CD14-positive monocyte (primary cell): ENCODE measurements at places on chromosomes 1 and 21.

DNA sequence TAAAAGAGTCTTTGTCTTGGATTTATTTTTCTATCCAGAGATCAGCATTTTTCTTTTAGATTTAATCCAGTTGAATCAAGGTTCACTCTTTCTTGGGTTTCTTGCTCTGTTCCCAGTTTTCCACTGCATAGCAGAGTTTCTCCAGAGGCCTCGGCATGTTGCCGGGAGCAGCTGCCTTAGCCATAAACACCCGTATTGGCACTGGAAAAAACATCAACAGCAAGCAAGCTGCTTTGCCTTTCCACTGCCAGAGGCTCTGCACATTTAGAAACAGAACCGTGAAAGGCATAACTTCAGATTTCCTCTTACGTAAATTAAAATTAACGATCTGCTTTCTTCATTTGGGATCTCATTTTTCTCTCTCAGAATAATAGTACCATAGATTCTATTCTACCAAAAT is 181.8 kb upstream of the L1TD1 start:
- DNase-seq: no peak

DNA sequence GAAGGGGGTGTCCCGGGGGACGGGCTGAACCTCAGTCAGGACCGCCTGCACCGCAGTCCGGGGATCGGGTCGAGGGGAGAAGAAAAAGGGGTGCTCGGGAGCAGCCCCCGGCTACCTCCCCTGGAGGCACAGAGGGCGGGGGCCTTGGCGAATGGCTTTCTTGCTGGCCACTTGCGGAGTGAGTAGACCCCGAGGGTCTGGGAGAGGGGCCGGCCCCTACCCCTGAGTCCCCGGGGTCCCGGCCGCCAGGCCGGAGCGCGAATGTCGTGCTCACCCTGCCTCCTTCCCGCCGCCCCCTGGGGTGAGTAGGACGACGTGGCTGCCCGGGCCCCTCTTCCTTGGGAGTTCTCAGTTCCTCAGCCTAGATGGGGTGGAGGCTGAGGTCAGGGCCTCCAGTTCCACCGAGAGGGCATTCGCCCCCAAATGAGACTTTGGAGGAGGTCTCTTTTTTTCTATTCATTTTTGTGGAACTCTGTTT is 113.0 kb downstream of the OSBPL9 start:
- DNase-seq: peak; percentile 26

- DNase-seq: no peak
Measured at GRCh38 chr1:36924282-36924811, 110.0 kb downstream of the GRIK3 start.

DNA sequence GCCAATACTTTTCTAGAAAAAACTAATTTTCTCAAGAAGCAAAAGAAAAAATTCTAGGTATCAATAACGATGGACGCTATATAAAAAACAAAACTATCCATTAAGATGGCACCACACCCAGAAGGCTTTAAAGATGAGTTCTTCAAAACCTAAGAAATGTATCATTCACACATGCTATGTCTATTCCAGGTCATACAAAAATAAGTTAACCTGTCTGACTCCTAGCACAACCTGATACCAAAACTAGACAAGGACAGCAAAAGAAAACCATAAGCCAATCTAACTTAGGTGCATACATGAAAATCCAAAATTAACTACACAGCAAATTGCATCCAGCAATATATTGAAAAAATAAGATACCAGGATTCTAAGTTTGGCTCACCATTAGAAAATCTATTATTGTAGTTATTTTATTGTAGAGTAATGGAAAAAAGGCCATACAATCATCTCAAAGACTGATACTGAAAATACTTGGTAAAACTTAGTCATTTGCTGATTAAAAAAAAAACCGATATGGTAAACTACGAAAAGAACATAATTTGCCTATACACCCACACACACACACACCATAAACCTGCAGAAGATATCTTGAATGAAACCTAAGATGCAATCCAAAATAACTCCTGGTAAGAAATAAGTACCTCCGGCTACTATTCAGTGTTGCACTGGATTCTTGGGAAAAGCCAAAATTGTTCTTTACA is 55.0 kb downstream of the TRAF5 start:
- DNase-seq: no peak

DNA sequence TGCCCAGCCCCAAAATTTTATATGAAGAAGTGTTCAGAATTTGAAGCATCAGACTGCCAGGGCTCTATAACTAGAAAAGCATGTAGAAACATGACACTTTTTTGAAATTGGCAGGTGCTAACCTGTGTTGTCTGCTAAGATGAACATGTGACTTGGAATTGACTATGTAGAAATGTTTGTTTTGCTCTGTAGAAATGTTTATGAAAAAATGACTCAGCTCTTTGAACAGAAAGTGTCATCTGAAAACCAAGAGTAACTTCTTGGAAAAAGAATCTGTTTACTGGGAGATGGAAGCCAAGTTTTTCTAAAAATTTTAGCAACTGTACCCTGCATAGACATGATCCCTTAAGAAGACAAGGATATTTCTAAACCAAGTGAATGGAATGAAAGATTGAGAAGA is 59.2 kb downstream of the LHX9 start:
- peak; percentile 12 for DNase-seq

DNA sequence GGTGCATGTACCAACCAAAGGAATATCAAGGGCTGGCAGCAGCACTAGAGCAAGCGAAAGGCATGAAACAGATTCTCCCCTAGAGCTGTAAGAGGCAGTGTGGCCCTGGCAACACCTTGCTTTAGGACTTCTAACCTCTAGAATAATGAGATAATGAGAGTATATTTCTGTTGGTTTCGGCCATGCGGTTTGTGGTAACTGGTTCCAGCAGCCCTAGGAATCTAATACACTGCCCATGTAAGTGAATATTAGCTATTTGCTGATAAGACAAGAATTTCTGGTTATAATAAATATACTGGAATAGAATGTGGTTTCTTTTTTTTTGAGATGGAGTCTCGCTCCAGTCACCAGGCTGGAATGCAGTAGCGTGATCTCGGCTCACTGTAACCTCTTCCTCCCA is 199.4 kb downstream of the GABPA start:
- DNase-seq: no peak

- DNase-seq: no peak
Measured at GRCh38 chr1:41151846-41152245, 90.3 kb downstream of the SCMH1 start.
